Coronary artery (tissue), 2 donors: ENCODE measurements at places on chromosomes 6 and 20.

GRCh38 chr6:69232911-69233448, 563.8 kb downstream of the LMBRD1 start:
- DNase-seq, result no peak

GRCh38 chr6:160765412-160765811, 63.4 kb downstream of the PLG start:
- DNase-seq, result no peak

DNA sequence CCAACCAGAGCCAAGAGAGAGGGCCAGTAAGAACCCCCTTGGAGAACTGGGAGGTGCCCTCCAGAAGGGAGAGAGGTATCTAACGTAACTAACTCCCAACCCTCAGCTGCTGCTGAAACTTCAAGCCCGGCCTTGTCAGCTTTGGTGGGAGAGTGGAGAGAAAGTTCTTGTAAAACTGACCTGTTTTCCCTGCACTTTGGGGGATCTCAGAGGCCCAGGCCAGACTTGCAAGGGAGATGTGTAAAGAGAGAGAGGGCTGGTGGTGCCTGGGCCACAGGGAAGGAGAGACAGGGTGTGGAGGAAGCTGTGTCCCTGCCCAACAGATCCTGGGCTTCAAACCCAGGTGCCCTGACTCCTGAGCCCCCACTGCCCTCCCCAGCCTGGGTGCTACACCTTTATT, 17.3 kb upstream of the IP6K3 start:
- DNase-seq, result no peak

DNA sequence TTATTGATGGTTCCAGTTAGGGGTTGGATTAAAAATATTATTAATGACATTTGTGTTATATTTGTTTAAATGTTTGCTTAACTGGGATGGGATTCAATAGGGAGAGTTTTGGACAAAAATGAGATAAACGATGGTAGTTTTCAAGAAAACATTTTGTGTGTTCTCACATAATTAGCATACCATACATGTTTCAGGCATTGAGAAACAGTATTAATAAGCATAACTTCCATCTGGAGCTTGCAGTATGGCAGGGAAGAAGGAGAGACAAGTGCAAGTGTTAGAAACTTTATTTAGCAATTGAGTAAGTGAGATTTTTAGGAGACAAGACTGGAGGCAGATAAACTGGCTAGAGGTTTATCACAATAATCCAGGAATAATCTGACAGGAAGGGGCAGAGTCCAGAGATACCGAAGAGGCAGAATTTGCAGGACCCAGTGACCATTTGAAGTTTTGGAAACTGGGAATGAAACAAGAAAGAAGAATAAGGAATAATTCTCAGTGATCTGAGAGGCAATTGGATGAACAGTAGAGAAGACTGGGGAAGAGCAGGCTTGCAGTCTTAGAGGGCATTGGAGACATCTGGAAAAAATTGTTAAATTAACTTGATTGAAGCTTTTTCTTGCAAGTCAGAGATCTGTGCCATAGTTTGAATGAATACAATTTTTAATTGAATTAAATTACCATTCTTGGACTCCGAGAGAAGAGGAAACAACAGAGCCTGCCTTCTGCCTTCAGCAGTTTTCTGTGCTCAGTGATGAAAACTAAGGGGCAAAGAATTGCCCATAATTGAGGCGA, 73.0 kb upstream of the PTCHD4 start:
- DNase-seq, result no peak

DNA sequence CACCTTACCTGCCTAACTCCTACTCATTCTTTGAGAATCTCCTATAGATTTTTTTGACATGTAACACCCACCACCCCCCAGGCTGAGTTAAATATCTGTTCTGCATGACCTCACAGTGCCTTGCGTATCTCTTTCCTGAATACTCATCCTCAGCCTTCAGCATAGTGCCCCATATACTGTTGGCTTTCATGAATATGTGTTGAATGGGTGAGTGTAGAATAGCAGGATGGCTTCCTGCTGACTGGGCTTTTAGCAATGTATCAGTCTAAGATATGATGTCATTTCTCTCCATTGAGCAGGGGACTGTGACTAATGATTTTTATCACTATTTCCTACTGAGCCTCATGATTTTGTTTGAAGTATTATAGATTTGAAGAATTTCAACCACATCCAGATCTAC, 361.6 kb upstream of the MARCKS start:
- no peak for DNase-seq

- DNase-seq, result no peak
Observed at GRCh38 chr6:45654673-45655072, 276.9 kb upstream of the SUPT3H start.

DNA sequence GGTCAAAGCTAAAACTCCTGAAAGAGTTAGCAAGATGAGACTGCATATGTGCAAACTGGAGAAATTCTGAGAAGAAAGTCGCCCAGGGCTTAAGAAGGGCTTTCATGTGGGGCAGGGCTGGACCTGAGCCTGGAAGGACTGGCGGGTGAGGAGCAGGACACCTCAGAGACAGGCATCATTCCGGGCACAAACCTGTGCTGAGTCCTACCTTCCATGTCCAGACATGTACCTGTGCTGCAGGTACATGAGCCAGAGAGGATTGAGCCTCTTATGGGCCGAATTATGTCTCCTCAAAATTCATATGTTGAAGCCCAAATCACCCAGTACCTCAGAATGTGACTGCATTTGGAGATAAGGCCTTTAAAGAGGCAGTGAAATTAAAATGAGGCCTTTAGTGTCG, 171.0 kb downstream of the QRSL1 start:
- DNase-seq, result no peak

DNA sequence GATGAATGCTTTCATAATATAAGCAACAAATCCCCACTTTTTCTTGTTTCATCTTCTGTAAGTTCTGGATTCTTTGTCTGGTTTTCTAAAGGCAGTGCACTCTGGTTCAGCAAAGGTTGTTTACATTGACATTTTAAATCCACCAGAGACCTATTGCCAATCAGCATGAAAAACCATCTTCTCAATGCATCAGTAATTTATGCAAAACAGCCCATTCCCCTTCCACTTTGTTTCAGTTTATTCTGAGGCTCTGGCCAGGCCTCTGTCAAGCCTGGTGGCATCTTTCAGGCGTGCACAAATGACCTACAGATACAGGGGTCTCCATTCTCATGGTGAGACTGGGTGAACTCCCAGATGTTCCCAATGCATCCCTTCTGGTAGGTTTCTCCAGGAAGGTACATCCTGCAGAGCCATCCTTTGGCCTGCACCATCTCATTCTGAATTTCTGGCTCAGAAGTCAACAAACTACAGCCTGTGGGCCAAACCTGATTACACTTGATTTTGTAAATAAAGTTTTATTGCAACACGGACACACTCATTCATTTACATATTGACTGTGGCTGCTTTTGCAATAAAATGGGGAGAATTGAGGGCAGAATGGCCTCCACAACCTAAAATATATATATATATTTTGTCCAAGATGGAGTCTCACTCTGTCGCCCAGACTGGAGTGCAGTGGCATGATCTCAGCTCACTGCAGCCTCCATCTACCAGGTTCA, 405.4 kb downstream of the PREX1 start:
- DNase-seq, result no peak

GRCh38 chr6:112144145-112144926, 56.9 kb downstream of the FAM229B start:
- DNase-seq, result no peak

GRCh38 chr6:167742719-167743303, 83.9 kb upstream of the AFDN start:
- DNase-seq, result no peak

GRCh38 chr20:63015662-63016361, 9.0 kb upstream of the BHLHE23 start:
- no peak for DNase-seq

- no peak for DNase-seq
Observed at GRCh38 chr20:34949120-34949519, 6.5 kb downstream of the GSS start.
